LoVo (cell line): ENCODE measurements at places on chromosomes 1 and 21.

GRCh38 chr21:45517249-45518065, 24.8 kb downstream of the SLC19A1 start:
- no peak for DNase-seq

GRCh38 chr1:160431571-160431970, 31.2 kb downstream of the VANGL2 start:
- DNase-seq, result no peak

GRCh38 chr1:110631836-110632620, 25.9 kb upstream of the KCNA2 start:
- DNase-seq, result no peak

- DNase-seq, result no peak
Observed at GRCh38 chr1:71738910-71739309, 543.4 kb downstream of the NEGR1 start.

DNA sequence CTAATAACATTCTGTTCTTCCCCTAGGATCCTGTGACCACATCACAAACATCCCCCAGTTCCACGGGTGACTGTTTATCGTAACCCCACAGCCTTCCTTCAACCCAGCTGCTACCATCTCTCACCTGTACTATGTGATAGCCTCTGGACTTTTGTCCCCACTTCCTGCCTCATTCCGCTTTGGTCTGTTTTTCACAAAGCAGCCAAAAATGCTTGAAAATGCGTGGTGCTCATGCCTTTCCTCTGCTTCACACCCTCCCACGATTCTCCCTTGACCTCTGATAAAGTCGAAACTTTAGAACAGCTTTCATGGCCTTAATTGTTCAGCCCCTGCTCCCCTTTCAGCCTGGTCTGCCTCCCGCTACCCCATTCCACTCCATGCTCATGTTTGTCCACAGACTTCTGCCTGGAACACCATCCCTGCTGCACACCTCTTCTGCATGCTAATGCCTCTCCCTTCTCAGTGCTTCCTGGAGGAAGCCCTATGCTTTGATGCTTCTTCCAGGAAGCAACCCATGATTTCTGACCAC, 165.6 kb downstream of the PLPP3 start:
- no peak for DNase-seq

GRCh38 chr21:34197561-34197960, 124.2 kb downstream of the MRPS6 start:
- DNase-seq, result no peak

DNA sequence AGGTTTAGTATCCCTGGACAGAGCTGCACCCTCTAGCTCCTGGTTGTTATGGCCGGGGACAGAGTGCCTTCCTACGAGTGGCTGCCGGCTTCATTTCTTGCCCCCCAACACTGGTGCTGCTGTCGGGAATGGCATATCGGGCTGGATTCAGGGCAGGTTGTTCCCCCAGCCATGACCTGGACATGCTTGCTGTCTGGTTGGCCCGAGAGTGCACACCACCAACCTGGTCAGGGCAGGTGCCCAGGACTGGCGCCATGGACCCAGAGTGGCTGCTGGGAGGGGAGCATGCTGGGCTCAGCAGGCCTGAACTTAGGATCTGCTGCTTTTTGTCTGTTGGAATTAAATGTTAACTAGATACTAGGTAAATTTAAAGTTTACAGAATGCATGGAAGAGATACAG, 21.8 kb downstream of the H6PD start:
- DNase-seq, result no peak

DNA sequence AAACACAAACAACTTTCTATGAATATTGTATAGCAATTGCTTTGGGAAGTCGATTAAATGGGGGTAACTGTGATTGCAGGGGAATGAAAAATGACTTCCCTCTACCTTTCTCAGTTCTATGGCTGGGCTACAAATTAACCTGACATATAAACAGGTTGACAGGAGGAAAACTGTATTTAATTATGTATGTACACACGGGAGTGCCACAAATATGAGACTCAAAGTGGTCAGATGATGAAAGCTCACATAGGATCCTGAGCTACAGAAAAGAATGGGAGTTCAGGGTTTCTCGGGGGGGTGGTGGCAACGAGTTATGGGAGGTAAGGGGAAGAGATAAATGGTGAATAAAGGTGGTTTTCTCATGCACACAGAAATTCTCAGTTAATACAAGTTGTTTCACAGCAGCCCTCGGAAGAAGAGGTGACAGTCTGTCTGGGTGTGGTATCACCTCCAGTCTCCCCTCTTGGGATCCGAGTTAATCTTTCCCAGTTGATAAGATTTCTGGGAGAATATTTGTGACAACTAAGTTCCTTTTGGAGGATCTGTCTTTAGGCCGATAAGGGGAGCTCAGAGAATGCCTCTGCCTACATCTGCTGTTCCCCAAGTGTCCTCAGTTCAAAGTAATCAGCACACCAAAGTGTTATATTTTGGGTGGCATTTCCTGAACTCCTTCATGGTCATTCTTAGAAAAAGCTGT, 26.3 kb downstream of the GADD45A start:
- no peak for DNase-seq

GRCh38 chr21:41726058-41726558, 40.7 kb downstream of the RIPK4 start:
- no peak for DNase-seq

GRCh38 chr21:33511639-33512038, 20.1 kb upstream of the DNAJC28 start:
- no peak for DNase-seq

- no peak for DNase-seq
Observed at GRCh38 chr1:66925558-66925910, 744 bp downstream of the MIER1 start.
